Activated CD8-positive, alpha-beta memory T cell treated with anti-CD3 and anti-CD28 coated beads for 1 hour (primary cell): ENCODE measurements at places on chromosomes 11 and 22.

DNA sequence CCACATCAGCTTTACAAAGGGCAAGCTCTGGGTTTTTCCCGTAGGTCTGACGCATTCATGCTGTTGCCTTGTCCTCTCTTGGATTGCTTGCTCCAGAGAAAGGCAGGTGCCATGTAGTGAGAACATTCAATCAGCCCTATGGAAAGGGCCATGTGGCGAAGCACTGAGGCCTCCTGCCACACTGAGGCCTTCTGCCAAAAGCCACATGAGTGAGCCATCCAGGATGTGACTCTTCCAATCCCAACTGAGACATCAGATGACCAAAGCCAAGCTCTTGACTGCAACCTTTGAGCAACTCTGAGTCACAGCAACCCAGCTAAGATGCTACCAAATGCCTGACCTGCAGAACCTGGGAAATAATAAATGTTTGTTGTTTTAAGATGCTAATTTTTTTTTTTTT lies 9.0 kb upstream of the PANX3 start:
- DNase-seq: no peak

DNA sequence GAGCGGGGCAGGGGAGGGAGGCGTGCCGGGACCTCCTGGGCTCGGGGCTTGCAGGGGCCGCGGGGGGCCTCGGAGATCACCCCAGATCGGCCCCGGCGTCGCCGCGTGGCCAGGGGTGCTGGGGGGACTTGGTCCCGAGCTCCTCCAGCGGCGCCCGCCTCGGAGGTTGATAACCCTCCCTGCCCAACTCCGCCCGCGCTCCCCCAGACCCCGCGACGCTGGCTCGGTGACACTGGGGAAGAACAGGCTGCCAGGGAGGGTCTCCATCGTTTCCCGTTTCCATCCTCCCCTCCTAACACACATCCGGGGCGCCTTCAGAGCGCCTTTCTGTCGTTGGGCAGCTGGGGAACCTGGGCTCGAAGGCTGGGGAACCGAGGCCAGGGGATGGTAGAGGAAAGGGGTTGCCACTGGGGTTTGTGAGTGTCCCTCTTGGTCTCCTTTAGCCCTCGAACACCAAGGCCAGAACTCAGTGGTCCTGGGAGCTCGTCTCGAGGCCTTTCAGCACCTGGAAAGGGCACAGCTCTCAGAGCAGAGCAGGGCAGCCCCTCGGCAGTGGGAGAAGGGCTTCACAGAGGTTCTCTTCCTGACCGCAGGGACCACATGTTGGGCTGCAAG lies 431 bp downstream of the SLC37A2 start:
- no peak for DNase-seq

DNA sequence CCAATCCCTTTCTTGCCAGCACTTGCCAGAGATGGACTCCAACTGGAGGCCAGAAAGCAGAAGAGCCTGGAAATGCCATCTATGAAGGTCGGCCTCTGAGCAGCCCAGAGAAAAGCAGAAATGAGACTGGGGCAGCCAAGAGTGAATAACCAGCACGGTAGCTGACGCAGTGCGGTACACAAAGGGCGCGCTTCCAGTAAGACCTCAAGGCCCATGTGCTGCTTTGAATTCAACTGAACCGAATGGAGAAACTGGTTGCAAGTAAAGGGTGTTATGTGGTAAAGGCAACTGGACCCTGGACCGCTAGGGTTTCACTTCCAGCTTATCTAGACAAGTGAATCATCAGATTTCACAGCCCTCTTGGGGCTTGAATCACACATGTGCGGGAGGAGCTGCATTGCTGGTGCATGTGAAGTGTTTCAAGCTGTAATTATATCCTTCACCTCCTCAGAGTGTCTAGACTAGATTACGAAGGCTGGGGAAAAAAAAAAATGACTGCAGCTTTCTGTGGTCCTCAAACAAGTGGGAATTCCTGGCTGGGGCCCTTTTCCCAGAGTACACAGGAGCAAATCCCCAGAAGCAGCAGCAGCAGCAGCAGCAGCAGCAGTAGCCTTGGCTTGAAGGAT lies 128.9 kb downstream of the CCDC34 start:
- no peak for DNase-seq

GRCh38 chr22:22945195-22945594 lies 57.6 kb downstream of the IGLL5 start:
- no peak for DNase-seq

DNA sequence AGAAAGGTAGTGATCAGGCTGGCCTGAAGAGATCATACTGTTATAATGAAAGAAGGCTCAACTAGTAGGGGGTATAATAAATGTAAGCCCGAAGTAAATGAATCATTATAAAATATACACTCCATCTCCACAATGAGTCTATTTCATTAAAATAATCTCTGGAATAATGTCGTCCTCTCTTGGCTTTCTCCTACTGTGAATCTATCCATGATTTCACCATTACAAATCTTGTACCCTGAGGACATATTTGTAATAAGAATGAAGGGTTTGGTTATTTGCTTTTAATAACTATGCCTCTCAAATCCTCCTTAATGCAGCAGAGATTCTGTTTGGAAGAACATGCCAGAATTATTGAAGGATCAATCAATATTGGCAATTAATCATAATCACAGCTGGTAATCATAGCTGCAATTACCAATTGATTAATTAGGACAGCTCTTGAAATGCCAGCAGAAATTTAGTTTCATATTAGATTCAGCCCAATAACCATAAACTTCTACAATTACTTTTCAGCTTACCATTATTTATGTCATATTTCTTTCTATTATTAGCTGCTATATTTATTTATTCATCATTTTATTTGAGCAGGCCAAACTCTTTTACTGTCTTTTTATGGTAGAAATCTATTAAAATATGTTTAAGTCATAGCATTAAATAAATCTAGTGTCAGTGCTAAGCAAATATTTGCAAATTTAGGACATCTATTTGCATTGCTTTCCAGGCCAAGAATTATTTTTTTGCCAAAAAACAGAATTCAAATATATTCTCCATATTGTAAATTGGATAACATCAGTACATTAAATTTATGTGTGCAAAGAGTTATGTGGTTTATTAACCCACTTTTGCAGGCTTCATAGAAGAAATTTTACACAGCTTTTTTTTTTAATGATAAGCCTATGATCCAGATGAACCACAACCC lies 588.4 kb upstream of the LRRC4C start:
- DNase-seq: no peak

DNA sequence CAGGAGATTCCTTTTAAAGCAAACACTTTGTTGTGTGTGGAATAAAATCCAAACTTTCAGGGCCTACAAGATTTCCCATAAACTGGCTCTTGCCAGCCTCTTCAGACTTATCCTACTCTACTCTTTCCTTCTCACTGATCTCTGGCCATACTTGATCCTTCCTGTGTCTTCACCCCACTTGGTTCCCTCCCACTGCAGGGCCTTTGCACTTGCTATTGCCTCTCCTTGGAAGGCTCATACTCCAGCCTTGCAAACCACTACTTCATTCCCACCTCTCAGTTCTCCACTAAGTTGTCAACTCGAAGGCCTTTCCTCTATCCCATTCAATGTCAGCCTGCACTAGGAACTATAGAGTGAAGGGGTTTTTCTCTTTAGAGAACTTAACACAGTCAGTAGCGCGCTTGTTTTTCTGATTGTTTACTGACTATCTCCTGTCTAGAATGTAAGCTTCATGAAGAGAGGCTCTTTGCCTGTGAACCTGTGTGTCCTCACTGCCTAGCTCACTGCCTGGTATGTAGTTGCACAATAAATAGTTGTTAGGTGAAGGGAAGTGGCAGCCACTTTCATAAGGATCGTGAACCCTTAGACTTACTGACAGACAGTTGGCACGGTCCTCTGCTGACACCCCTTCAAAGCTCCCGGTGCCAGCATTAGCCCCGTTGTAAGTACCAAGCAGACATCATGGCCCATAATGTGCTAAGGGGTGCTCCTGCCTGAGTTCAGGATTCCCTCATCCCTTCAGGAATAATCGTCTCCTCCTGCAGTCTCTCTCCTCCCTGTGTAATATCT lies 833 bp upstream of the ME3 start:
- DNase-seq: no peak

DNA sequence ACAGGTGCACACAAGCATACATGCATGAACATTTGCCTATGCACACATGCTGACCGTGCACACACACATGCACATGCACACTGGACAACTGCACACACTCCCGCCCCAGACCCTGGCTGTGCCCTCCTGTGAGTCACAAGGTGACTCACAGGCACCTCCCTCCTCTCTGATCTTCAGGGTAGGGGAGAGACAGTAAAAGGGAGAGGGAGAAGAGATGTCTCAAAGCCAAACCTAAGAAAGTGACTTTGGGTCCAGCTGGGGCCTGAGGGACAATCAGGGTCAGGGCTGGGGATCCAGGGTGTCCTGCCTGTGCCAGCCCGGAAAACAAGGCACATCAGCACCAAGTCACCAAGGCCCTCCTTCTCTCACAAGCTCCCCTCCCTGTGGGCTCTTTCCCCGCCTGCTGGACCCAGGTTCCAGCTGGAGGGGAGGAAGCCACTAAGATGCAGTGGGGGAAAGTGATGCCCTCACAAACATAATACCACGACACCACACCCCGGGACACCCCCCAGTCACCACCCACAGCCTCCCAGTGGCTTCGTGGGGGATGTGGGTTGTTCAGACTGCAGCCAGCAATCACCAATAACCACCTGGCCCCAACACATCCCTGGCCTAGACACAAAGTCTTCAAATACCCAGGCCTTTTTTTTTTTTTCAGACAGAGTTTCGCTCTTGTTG lies 39.3 kb downstream of the PDGFB start:
- DNase-seq: peak; percentile 14

DNA sequence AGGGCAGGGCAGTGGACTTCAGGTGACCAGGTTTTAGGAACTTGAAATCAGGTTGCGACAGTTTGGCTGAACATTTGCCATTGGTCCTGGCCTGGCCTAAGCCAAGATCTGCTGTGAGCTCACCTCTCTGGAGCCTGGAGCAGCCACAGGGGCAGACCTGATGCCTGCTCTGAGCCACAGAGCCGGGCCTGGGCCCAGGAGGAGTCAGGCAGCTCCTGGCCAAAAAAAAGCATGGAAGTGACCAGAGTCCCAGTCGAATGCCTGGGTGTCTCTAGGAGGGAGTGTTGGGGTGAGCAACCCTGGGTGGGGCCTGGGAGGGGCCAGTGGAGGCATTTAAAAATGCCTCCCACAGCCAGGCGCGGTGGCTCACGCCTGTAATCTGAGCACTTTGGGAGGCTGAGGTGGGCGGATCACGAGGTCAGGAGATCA lies 6.0 kb upstream of the OMP start:
- no peak for DNase-seq

GRCh38 chr22:43343262-43343669 lies at the start of gene SCUBE1:
Gene SCUBE1, minus strand, starts transcription at chr22:43343372. Its CDS starts 111 bp downstream, at chr22:43343261.
- no peak for DNase-seq

DNA sequence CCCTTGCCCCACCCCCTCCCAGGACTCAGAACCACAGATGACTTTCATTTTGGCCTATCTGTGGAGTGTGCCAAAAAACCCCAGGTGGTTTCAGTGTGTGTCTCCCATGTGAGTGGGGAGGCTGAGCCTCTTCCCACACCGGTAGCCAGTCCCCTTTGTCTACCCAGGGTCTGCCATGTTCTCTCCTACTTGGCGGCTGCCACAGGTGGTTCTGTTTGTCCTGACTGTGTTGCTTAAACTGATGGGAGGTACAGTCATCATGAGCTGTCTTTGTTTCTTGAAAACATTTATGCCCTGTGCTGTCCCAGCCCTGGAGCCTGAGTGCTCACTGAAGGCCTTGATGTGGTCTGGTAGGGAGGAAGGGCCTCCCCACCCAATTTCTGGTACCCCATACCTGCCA lies 39.7 kb upstream of the SUSD2 start:
- no peak for DNase-seq

- DNase-seq: no peak
These were observed 15.6 kb downstream of the TMEM123 start for GRCh38 chr11:102436976-102437375.

DNA sequence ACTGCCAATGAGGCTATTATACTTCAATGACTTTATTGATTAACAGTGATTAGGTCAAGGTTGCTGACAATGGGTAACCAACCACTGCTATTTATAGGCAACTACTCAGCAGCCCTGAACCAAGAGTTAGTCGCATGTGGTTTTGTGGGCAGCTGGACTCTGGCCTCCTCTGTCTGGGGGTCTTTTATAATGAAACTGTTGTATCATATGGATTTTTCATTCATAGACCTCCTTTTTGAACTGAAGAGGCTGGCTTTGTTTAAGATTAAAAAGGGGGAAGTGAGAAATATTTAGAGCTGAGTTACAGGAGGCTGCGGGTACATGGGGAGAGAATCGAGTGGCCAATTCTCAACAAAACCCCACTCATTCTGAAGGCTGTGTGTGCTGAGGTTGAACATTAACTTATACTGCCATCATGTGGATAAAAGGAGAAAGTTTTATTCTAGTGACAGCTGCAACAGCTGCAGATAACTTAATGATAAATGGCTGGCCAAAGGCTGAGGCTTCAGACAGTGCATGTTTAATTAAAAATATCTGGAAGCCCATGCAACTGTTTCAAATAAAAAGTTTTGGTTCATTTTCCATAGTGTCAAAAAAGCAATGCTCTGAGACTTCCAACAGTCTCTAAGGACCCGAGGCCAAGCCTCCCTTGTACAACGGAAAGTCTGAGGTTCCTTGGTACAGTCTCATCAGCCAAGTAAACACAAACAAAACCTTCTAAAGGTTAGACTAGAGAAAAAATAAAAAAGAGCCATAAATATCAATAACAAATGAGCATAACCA lies 682.6 kb downstream of the KCNA4 start:
- DNase-seq: no peak

- DNase-seq: no peak
These were observed 70.8 kb downstream of the FAT3 start for GRCh38 chr11:92295175-92296137.

DNA sequence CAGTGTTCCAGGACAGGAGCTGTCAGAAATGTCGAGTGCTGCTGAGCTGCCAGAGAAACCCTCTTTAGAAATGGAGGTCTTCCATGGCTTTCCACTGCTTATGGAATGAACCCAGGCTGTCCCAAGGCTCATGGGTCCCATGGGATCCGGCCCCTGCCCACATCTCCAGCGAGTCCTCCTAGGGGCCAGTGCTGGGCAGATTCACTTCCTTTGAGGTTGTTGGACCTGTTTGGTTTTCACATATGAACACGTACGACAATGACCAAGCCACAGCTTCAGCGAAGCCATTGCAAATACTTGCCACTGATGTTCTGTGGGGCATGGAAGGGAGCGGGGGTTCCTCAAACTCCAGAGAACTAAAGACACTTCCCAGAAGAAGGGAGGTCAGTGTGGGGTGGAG lies 483.3 kb downstream of the TBC1D22A start:
- DNase-seq: no peak

DNA sequence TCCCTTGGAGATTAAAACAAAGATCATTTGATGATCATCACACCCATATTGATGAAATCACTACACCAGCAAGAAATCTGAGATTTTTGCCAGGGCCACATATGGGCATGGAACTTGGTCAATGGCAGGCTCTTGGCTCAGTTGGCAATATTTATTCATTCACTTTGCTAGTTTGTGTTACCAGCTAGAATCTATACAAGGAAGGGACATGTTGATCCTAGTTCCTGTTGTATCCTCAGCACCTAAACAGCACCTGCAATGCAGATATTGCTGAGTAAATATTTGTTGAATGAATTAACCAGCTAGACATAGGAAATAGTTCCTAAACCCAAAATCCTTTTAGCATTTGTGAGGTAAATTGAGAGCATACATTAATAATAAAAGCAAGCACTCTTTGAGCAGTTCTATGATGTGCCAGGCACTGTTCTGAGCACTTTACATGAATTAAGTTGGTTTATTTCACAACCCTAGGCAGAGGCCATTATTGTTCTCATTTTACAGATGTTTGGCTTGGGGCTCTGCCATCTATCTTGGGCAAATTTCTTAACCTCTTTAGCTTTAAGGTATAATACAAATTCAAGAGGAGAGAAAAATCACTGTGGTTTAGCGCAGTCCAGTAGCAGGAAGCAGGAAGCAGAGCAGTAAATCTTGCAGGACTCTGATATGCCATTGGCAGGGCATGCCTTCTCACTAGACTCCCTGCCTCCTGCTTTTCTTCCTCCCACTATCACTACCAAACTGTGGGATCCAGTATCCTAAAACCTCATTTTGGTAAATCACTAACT lies 1.6 kb downstream of the TRIM68 start:
- DNase-seq: no peak
